OCI-M1 (cell line): ENCODE measurements at places on chromosomes 3 and 15.

DNA sequence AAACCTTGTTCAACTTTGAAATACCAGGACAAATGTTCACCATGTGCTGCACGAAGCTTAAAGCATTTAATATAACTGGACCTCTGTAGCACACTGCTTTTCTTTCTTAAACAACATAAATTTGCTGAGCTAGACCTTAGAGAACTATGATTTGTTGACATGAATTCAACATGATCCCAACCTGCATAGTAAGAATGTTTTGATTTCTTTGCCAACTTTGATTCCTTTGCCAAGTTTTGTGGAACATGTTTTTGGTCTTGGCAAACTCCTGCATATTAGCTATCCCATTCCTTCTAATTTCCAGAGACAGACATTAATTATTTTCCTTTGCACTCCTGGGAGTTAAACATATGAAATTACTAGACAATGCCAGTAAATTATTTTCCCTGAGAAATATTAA lies 197.2 kb upstream of the RBMS3 start:
- no peak for DNase-seq

GRCh38 chr3:45387636-45388348 lies 584 bp upstream of the LARS2 start:
- DNase-seq, result no peak

GRCh38 chr15:42726114-42726513 lies 10.8 kb downstream of the CDAN1 start:
- no peak for DNase-seq

- DNase-seq, result peak; percentile 1
These were observed 226.0 kb downstream of the TJP1 start for GRCh38 chr15:29596266-29596665.

- DNase-seq, result no peak
These were observed 38.7 kb downstream of the TMEM45A start for GRCh38 chr3:100531093-100531492.

DNA sequence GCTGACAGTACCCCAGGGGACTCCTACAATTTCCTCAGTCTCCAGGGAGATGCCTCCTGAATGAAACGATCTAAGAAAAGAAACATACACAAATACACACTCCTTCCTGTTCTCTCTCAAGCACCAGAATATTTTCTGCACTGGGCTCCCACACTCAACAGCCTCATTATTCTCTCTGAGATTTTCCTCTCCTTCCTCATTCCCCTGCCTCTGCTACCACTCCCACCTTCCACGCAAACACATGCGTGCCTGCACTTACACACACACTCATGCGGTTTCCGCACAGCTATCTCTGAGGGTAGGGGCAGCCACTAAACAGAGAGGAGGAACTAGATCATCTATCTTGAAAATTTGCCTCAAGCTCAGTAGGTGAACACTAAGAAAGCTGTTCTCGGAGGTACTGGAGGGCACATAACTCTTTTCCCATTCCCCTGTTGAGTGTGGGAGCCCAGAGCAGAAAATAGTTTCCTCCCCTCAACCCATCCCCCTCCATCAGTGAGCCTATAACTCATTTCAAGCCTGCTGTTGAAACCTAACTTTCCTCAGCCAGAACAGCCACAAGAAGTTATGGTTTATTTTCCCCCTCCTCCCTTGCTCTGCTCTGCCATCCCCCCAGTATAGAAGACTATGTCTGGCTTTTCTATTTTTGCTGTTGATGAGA lies 30.5 kb upstream of the TIPARP start:
- DNase-seq, result peak; percentile 86

- no peak for DNase-seq
These were observed 97.1 kb downstream of the STRIT1 start for GRCh38 chr3:155196131-155197021.

GRCh38 chr3:152047465-152047864 lies 174.0 kb downstream of the SUCNR1 start:
- no peak for DNase-seq

DNA sequence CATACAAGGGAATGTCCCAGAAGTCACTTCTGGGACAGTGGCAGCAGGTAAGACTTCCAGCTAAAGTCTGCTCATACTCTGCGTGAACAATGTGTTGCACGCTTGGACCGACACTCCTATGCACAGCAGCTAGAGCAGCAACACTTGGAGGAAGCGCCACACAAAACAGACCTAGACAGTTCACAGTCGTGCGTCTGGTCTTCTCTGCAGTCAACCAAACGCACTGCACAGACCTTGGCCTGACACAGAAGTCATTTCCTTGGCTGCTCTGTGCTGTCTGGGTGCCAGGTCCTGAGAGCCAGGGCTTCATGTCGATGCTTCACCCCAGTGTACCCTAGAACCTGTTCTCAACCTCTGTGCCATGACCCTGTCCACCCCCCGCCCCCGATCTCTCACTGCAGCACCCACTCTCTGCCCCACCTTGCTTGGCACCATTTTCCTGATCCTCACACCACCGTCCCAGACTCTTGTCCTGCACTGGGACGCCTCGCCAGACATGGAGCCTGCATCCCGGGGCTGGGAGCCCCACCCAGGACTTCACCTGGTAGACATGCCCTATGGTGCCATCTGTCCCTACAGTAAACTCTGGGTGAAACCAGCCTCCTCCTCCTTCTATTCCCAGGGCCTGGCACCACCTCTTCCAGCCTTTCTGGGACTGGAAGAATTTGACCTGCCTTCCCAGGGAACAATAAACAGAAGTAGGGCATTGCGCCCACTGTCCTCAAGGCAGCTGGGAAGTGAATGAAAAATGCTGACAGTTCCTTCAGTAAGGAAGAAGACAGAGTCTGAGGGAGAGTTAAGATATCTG lies 3.1 kb downstream of the ATP10A start:
- no peak for DNase-seq

- DNase-seq, result peak; percentile 79
These were observed 2.3 kb downstream of the BBX start for GRCh38 chr3:107524841-107525643.

- no peak for DNase-seq
These were observed 755.8 kb downstream of the ROBO1 start for GRCh38 chr3:79011821-79012529.

- DNase-seq, result no peak
These were observed 822.7 kb downstream of the TUSC7 start for GRCh38 chr3:117532268-117532667.

DNA sequence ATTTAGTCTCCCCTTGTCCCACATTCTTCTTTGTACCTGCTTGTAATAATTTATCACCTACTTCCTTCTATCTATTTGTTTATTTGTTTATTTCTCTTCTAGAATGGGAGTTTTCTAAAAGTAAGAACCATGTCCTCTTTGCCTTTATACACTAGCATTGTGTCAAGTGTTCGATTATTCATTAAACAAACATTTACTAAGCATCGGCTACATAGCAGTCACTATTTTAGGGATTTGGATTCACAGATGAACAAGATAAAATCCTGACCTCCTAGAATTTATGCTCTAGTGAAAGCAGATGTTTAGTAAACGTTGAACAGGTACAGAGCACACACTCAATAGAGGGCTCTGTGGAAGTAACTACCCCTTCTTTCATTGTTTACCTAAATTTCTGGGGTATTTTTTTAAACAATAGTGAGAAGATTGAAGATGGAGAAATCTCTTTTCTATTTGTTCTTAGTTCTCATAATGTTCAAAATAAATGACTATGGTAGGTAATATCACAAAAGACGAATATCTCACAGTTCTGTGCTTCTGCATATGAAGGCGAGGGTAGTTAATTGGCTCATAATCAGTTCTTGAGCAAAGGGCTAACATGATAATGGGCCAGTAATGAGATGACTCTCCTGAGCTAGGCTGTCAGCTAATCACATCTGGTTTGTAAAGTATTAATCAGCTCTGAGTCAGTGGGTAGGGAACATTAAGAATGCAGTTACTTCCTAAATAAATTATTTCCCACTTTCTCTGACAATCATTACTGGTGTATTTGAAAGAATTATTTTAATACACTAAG lies 111.9 kb downstream of the SLC9A9 start:
- DNase-seq, result no peak
